ENCODE measurements at places on chromosomes 13 and 19. TPM values are rescaled to one million over a fixed set of nuclear protein-coding genes. Genes with fewer than 3 reads are reported as not detected.

ZNF585A gene
- total RNA-seq, result 6.1 TPM

ZNF221 gene
- 0.68 TPM for total RNA-seq

CGB2 gene
- 0.09 TPM for total RNA-seq

CEACAM5 gene
- total RNA-seq, result 1.6 TPM

PRMT1 gene
- total RNA-seq, result 408 TPM

ZNF792 gene
- 1.5 TPM for total RNA-seq

LRRC63 gene
- 0.08 TPM for total RNA-seq

ZSWIM4 gene
- total RNA-seq, result 3.5 TPM

SIAH3 gene
- total RNA-seq, result not detected

MFSD12 gene
- total RNA-seq, result 142 TPM

DPP9 gene
- 56.0 TPM for total RNA-seq

ZNF878 gene
- total RNA-seq, result not detected

NLRP9 gene
- not detected for total RNA-seq

CEACAM8 gene
- total RNA-seq, result not detected

LMO7 gene
- total RNA-seq, result 43.2 TPM

PTGIR gene
- not detected for total RNA-seq

CGB1 gene
- not detected for total RNA-seq

LGALS14 gene
- total RNA-seq, result not detected

TNFRSF19 gene
- 2.9 TPM for total RNA-seq

SOX1 gene
- total RNA-seq, result not detected

PSPC1 gene
- total RNA-seq, result 44.4 TPM

PCDH9 gene
- 5.1 TPM for total RNA-seq

ERICH4 gene
- total RNA-seq, result not detected

TBC1D4 gene
- total RNA-seq, result 12.4 TPM

UPF3A gene
- 31.8 TPM for total RNA-seq

FAM83E gene
- total RNA-seq, result 0.21 TPM

FGF14 gene
- not detected for total RNA-seq

ACP7 gene
- not detected for total RNA-seq

CFAP97D2 gene
- total RNA-seq, result not detected

LRG1 gene
- total RNA-seq, result 0.15 TPM

PDE4C gene
- 0.28 TPM for total RNA-seq

ZNF880 gene
- total RNA-seq, result 0.81 TPM

NLRP7 gene
- total RNA-seq, result 0.02 TPM

EGLN2 gene
- total RNA-seq, result 98.4 TPM

TRPM4 gene
- total RNA-seq, result 9.3 TPM

PCDH17 gene
- not detected for total RNA-seq

IL11 gene
- 11.0 TPM for total RNA-seq

SIGLEC14 gene
- total RNA-seq, result 0.15 TPM

ZNF45 gene
- total RNA-seq, result 9.2 TPM

SERTM1 gene
- not detected for total RNA-seq

LRRC8E gene
- 5.5 TPM for total RNA-seq

F7 gene
- 0.15 TPM for total RNA-seq

POSTN gene
- 0.05 TPM for total RNA-seq

AP1M2 gene
- 40.6 TPM for total RNA-seq

SLAIN1 gene
- 0.58 TPM for total RNA-seq

CALR3 gene
- total RNA-seq, result not detected

SYNE4 gene
- 0.15 TPM for total RNA-seq

RDH8 gene
- 0.31 TPM for total RNA-seq

SMIM44 gene
- total RNA-seq, result not detected

DIAPH3 gene
- total RNA-seq, result 7.5 TPM

ZNF493 gene
- total RNA-seq, result 0.11 TPM

ALDH16A1 gene
- 23.6 TPM for total RNA-seq

OR7D2 gene
- total RNA-seq, result 0.02 TPM

LAIR2 gene
- total RNA-seq, result not detected

P2RY11 gene
- total RNA-seq, result 5.2 TPM
